ENCODE measurements at places on chromosomes 2 and 18. TPM values are rescaled to one million over a fixed set of nuclear protein-coding genes. Genes with fewer than 3 reads are reported as not detected.

The AQP12A gene
- total RNA-seq = not detected

The HSBP1L1 gene
- total RNA-seq = 3.7 TPM

The VWA3B gene
- not detected for total RNA-seq

DNA sequence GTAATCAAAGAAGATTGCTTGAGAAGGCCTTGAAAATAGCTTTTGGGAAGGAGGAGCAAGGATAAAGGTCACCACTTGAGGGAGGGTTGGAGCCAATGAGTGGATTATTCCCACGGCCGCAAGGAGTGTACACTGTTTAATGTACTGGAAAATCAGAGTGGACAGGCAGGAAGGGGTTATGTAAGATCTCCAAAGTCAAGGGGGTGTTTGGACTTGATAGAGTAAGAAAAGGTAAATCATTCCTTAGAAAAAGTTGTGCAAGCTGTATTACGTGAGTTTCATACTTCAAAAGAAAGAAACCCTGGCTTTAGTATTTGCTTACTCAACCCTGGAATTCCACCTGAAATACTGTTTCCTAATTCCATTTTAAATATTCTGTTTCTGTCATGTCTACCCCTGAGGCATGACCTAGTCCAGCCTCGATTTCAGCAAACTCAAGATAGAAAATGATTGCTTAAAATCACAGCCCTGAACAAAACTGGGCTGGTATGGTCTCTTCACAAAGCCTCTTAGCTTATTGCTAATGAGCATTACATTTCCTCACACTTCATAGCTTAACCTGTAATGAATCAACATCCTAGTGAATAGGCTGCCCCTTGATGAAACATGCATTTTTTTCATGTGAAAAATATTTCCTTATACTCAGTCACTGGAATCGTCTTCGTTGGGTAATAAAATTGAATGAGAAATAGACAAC is 1.1 kb downstream of the MREG start:
- peak; percentile 15 for DNase-seq

GRCh38 chr2:234345921-234346320 is 151.0 kb downstream of the ARL4C start:
- no peak for DNase-seq

- DNase-seq = no peak
Observed at GRCh38 chr18:27674411-27674810, 489.3 kb upstream of the CHST9 start.

DNA sequence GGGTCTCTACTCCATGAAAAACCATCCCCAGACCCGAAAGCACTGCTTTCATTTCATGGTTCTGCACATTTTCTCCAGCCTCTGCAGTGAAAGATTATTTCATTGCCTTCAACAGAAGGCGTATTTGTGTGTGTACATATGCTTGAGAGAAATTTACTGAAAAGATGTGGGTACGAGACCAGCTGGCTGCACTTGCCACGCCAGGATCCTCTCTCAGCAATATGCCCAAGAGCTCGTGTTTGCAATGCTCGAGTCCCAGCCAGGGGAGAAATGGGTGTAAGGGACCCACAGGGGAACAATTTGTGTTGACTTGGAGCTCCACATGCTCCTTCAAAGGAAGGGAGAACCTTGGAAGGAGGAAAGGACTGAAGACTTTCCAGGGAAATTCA is 37.3 kb downstream of the TMEM177 start:
- DNase-seq = no peak
